ENCODE measurements at places on chromosomes 12 and 14.

DNA sequence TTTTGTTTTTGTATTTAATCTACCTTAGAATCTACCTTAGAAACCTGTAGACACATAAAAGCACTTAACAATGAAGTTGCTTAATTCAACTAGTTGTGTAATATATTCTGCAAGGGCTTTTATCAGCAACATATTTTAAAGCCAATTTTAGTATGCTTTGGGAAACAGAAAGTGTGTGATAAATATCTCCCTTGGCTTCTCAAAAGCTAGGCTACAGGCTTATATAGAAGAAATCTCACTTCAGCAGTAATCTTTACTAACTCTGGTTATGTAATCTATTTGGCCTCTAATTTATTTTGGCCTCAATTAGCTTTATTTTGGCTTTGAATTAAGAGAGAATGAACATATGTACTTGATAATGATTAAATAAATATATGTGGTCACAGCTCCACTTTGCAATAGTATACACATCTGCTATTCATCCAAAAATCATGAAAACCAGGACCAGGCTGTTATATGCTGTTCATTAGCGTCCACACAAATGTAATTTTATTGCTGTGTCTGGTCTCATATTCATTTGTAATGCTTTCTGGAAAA is 37.2 kb downstream of the LRP6 start:
- no peak for DNase-seq

GRCh38 chr14:94389731-94390371 is 1.4 kb upstream of the SERPINA1 start:
- DNase-seq, result no peak

DNA sequence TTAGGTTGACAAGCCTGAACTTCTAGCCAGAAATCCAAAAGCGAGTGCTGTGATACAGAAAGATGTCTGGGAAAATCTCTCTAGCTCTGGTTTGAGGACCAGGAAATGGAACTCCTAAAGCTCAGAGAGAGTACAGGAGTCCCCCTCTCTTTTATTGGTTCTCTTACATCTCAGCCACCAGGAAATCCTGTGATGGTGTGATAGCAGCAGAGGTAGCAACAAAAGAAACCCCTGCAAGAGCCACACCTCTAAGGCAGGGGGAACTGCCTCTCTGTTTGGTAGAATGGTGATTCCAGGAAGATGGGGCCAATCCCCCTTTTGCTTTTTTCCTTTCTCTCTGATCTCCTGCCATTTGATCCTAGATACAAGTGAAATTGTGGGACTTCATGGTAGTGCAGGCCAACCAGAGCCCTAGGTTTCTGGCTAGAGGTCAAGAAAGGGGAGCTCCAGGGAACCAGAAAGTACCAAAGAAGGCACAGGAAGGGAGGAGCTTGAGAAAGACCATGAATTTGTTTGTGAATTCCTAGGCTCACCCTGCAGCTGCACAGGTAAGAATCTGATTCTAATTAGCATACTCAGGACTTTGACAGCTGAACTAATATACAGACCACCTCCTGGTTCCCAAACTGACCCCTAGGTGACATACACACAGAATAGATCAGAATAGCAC is 88.5 kb downstream of the PAPLN start:
- DNase-seq, result no peak

DNA sequence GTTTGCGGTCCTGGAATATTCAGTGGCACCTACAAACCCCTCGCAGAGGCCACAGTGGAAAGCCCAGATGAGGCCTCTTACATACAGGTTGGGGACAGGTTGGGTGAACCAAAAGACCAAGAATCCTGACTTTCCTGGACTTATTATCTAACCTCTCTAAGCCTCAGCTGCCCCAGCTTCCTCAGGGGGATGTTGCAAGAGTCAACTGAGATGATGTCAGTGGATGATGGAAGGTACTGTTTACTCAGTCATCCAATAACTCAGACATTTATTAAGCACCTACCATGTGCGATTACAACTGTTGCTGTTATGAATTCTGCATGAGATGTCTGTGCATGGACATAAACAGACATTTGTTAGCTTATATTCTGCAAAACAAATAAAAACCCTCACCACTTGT is 72.8 kb downstream of the RFX4 start:
- DNase-seq, result no peak

GRCh38 chr12:93825931-93826555 is 148.9 kb downstream of the CRADD start:
- no peak for DNase-seq

DNA sequence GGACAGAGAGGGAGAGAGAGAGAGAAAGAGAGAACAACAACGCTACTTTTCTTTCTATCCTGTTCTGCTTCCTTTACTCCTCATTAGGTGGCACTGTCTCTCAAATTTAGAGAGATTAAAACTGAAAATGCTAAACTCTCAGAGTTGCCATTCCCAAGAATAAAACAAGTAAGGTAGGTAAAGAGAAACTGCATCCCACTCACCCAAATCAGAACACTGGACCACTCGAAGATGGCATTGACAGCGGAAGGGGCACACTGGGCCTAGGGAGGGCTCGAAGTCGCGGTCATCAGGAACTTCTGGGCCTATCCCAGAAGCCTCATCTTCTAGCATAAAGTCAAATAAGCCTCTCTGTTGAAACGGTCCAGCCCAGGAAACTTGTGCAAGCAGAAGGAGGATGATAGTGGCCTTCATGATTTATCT is 4.5 kb downstream of the DCN start:
- DNase-seq, result no peak
